Activated CD8-positive, alpha-beta memory T cell treated with anti-CD3 and anti-CD28 coated beads, Interleukin-2, amount 10 ng/mL, durations not matched to agents 7 days and 5 days (primary cell): ENCODE measurements at places on chromosomes 4 and X. TPM values are rescaled to one million over a fixed set of nuclear protein-coding genes. Genes with fewer than 3 reads are reported as not detected.
A peak's percentile ranks its signal among the peaks of the same experiment; 100 is the strongest.

- H3K4me3 ChIP-seq: no peak overlapping the region
- peak; percentile 60 for DNase-seq
- no peaks in the 10 kb centered on the region for H3K36me3 ChIP-seq
Observed at GRCh38 chr4:7761720-7762119, 177.9 kb downstream of the AFAP1 start.

GRCh38 chrX:26160301-26160700 is at the start of gene MAGEB6B:
Gene MAGEB6B, plus strand, starts transcription at chrX:26160601. Its CDS starts 0 bp downstream, at chrX:26160601.
- H3K4me3 ChIP-seq: no peak within 1 kb of the TSS
- no peak within 1 kb of the TSS for H3K27ac ChIP-seq
- no peaks in the 10 kb centered on the region for H3K27me3 ChIP-seq
- H3K36me3 ChIP-seq: no peaks in the 10 kb centered on the region
- DNase-seq: no peak
- H3K4me1 ChIP-seq: no peaks in the 10 kb centered on the region

DNA sequence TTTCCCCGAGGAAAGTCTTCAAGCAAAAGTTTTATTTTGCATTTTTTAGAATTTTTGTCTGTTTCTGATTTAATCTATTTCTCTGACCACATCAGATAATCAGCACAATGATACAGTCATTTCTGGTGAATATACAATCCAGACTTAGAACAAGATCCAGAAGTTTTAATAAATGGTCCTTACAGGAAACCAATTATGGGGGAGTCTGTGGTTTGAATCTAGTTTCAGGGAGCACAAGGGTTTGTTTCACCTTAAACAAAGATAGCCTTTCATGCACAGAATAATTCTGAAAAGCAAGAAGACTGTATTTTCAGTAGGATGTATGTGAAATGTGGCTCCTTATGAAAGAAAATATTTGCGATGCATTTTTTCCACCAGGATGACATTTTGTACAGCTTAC is 158.5 kb upstream of the ARSJ start:
- H3K4me1 ChIP-seq: no peaks in the 10 kb centered on the region
- no peak for DNase-seq
- H3K4me3 ChIP-seq: no peak overlapping the region
- no peak overlapping the region for H3K27ac ChIP-seq
- no peaks in the 10 kb centered on the region for H3K36me3 ChIP-seq
- H3K27me3 ChIP-seq: peaks cover 3% of the 10 kb centered on the region

GRCh38 chr4:126888968-126889367 is 743.8 kb upstream of the INTU start:
- H3K27ac ChIP-seq: no peak overlapping the region
- H3K4me1 ChIP-seq: no peaks in the 10 kb centered on the region
- no peak overlapping the region for H3K4me3 ChIP-seq
- H3K27me3 ChIP-seq: no peaks in the 10 kb centered on the region
- DNase-seq: no peak

DNA sequence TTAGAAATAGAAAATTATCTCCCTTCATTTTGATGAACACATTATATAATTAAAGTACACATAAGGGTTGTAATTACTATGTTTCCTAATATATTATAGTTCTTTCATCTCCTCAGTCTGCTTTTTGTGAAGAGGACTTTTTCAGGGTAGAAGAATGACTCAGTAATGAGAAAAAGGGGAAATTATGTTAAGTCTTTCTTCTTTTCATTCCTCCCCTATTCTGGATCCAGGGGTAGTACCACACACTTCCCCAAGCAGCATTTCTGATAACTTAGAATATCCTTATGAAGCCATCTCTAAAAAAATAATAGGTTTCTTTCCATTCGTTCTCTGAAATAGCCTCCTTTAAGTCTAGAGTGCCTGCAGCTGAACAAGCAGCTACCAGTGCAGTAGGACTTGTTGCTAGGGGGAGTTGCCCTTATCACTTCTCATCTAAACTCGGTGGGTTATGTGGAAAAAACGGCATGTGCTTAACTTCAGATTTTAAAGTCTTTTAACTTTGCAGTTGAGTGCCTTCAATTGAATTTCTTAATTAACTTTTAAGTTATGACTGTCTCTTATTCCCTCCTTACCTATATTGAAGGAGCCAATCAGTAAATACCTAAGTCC is 184.8 kb downstream of the ARHGAP24 start:
- H3K4me3 ChIP-seq: no peak overlapping the region
- H3K36me3 ChIP-seq: no peaks in the 10 kb centered on the region
- no peaks in the 10 kb centered on the region for H3K27me3 ChIP-seq
- H3K27ac ChIP-seq: no peak overlapping the region
- H3K4me1 ChIP-seq: no peaks in the 10 kb centered on the region

DNA sequence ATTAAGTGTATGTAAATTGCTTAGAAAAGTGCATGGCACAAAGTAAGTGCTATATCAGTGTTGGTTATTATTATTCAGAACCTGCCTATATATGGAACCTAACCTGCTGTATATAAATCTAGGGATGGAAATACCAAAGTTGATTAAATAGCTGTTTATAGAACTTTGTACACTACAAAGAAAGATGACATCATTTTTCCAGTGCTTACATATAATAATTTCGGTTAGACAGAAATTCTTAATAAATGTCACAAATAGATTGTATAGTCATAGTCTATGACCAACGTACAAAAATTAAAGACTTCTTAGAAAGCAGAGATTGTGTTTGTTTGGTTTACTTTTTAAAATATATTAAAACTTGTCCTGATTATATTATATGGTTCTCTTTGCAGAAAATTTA is 4.4 kb downstream of the GYPB start:
- no peak overlapping the region for H3K27ac ChIP-seq
- no peaks in the 10 kb centered on the region for H3K36me3 ChIP-seq
- no peak overlapping the region for H3K4me3 ChIP-seq
- DNase-seq: no peak
- no peaks in the 10 kb centered on the region for H3K4me1 ChIP-seq

- no peaks in the 10 kb centered on the region for H3K36me3 ChIP-seq
- H3K4me1 ChIP-seq: peaks cover 4% of the 10 kb centered on the region
- H3K27ac ChIP-seq: no peak overlapping the region
Observed at GRCh38 chr4:79164907-79165610, 160.8 kb downstream of the NAA11 start.

DNA sequence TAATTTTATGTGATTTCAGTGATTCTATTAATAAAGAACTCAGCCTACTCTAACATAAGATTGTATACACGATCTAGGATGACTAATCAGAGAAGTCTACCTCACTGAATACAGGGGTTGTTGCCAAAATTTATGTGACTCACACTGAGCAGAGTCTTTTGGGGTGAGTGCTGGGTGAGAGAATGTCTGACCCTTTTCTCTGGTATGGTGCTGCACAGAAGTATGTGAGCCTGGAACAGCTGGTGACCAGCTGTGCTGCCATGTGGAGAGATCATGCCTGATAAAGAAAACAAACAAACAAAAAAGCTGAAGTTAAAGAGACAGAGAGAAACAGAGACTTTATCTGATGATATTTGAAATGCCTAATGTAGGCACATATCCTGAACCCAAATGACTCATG is 618.1 kb upstream of the GRIA3 start:
- H3K36me3 ChIP-seq: no peaks in the 10 kb centered on the region
- no peak for DNase-seq
- no peaks in the 10 kb centered on the region for H3K27me3 ChIP-seq
- no peak overlapping the region for H3K4me3 ChIP-seq
- no peak overlapping the region for H3K27ac ChIP-seq

DNA sequence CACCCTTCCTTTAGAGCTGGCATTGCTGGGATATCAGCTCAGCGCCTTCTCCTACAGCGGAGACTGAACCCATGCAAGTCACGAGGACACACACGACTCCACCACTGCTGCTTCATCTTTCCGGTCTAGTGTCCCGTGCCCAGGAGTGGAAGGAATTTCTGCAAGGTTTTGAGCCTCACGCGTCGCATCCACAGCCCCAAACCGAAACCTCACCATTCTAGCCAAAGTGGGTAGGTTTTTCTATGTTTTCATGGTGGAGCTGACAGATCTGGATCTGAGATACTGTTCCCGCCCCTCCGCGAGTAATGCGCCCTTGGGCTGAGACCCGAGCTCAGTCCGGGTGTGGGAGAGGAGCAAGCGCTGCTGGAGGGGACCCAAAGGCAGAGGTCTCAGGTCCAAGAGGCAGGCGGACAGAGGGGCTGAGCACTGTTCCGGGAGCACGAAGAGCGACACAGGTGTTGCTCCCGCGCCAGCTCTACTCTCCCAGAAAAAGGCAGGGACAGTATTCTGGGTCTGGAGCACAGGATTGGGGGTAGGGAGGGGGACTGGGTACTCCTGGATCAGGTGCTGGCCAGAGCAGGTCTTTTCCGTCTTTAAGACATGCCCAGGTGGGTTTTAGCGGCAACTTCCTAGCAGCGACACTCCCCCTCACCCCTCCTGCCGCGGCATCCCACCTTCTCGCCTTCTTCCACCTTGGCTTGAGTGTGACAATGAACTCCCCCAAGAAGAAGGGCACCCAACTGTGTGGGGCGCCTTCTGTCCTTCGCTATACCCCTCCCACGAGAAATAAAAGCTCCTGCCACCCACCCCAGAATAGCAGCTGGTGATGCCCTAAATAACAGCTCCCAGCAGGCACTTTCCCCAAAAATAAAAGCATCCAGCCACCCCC is 1.8 kb downstream of the EPHA5 start:
- H3K36me3 ChIP-seq: peaks cover 9% of the 10 kb centered on the region
- H3K4me3 ChIP-seq: no peak overlapping the region

GRCh38 chr4:150451883-150452282 is 130.1 kb upstream of the MAB21L2 start:
- H3K36me3 ChIP-seq: peaks cover 21% of the 10 kb centered on the region
- no peaks in the 10 kb centered on the region for H3K27me3 ChIP-seq
- H3K4me1 ChIP-seq: no peaks in the 10 kb centered on the region
- no peak overlapping the region for H3K27ac ChIP-seq
- no peak overlapping the region for H3K4me3 ChIP-seq

- peaks cover 4% of the 10 kb centered on the region for H3K36me3 ChIP-seq
- no peak overlapping the region for H3K27ac ChIP-seq
- no peak for DNase-seq
- peaks cover 11% of the 10 kb centered on the region for H3K4me1 ChIP-seq
- peaks cover 15% of the 10 kb centered on the region for H3K27me3 ChIP-seq
Observed at GRCh38 chrX:153372949-153373348, 28.2 kb downstream of the PNMA6E start.

- H3K27me3 ChIP-seq: no peaks in the 10 kb centered on the region
- no peaks in the 10 kb centered on the region for H3K36me3 ChIP-seq
- H3K27ac ChIP-seq: no peak overlapping the region
- H3K4me1 ChIP-seq: peaks cover 12% of the 10 kb centered on the region
- H3K4me3 ChIP-seq: no peak overlapping the region
- DNase-seq: no peak
Observed at GRCh38 chrX:76433219-76433618, 5.7 kb downstream of the MAGEE1 start.

ASB9 gene
- total RNA-seq: 0.49 TPM

AGTR2 gene
- not detected for total RNA-seq
